ENCODE measurements at places on chromosomes 2 and 18.
A peak's percentile ranks its signal among the peaks of the same experiment; 100 is the strongest.

DNA sequence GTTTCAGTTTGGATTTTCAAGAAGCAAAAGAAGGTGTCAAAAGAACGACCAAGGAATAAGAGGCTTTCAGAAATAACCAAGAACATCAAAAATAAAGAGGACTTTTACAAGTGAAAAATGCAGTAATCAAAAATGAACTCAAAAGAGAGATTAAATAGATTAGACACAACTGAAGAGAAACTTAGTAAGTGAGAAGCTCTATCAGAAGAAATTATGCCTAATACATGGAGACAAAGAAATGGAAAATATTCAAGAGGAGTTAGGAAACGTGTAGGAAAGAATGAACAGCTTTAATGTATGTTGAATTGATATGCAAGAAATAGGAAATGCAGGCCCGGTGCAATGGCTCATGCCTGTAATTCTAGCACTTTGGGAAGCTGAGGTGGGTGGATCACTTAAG lies 145.8 kb downstream of the ACOXL start:
- no peak for DNase-seq

DNA sequence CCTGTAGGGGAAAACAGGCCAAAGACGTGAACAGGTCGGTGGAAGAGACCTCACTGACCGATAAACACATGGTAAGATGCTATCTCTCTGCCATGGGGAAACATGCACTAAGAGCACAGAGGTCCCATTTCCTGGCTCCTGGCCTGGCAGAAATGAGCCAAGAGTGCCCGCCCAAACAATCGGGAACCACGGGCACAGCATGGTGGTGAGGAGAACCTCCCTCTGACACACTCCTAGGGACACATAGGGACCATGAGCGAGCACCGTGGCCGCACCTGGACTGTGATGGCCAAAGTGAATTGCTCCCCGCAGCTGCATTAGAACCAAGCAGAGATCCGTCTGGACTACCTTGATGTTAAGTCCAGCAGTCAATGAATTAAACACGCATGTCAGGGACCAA lies 11.1 kb downstream of the HS6ST1 start:
- no peak for DNase-seq

DNA sequence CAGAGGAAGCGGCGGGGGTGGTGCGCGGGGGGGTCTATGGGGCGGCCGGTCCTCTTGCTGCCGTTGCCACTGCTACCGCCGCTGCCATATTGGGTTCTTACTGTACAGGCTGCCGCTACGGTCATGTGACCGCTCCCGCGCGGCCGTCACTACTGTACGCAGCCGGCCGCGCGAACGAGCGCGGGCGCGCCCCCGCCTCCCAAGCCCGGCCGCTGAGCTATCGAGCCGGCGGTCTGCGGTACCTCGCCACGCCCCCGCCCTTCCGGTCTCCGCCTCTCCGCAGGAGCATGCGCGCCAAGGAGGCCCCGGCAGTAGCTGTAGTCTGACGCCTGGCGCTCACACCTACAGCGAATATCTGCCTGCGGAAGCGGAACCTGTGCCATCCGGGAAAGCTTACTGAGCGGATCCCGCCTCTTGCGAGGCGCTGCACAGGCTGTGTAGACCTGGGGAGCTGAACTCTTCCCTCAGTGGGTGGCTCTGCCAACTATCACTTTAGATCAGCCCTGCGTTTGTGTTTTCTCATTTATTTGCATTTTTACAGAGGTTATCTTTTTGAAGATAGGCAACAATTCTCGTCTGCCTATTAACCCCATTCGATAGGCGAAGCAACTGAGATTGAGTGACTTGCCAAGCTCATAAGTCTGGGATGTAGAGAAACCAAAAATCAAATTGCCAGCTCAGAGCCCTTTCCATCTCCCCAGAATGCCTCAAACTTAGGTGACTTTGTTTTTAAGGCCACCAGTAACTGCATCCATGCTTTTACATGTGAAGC lies at the start of gene ASXL2:
Gene ASXL2 (minus strand): TSS at position 127 of the 772 bp plus-strand sequence. CDS start 265 bp downstream, outside the sequence.
- peak; percentile 96 for DNase-seq

DNA sequence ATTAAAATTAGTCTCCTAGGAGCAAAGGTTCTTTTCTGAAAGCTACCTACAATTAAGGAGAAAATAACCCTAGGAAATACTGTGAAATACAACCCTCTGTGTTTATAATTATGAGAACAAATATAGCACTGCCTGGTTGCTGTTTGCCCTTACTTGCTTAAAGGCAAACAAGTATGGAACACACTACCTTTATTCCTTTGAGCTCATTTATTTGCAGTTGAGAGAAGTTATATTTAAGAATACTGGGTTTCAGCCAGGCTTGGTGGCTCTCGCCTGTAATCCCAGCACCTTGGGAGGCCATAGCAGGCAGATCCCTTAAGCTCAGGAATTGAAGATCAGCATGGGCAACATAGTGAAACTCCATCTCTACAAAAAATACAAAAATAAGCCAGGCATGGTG lies 23.1 kb upstream of the IAH1 start:
- no peak for DNase-seq

GRCh38 chr18:31042406-31043181 lies at the start of gene DSC3:
Gene DSC3 (minus strand): TSS chr18:31042742. CDS start chr18:31042660, 82 bp downstream.
- no peak for DNase-seq

Data from NCI-H1105 (cell line).